T-helper 1 cell (primary cell): ENCODE measurements at places on chromosomes 12 and 14.

- no peak for DNase-seq
Observed at GRCh38 chr12:26047401-26048226, 77.2 kb downstream of the BHLHE41 start.

GRCh38 chr12:92019491-92020277 is 126.0 kb downstream of the BTG1 start:
- DNase-seq, result no peak

GRCh38 chr12:50887191-50887590 is 44.5 kb downstream of the TMPRSS12 start:
- no peak for DNase-seq

- no peak for DNase-seq
Observed at GRCh38 chr14:70782361-70782760, 27.0 kb downstream of the MAP3K9 start.

GRCh38 chr12:75704664-75705063 is 193.3 kb upstream of the KRR1 start:
- no peak for DNase-seq

GRCh38 chr14:64891839-64892375 is 12.2 kb upstream of the SPTB start:
- peak; percentile 48 for DNase-seq

- DNase-seq, result no peak
Observed at GRCh38 chr14:72801836-72802587, 91.9 kb downstream of the DPF3 start.

DNA sequence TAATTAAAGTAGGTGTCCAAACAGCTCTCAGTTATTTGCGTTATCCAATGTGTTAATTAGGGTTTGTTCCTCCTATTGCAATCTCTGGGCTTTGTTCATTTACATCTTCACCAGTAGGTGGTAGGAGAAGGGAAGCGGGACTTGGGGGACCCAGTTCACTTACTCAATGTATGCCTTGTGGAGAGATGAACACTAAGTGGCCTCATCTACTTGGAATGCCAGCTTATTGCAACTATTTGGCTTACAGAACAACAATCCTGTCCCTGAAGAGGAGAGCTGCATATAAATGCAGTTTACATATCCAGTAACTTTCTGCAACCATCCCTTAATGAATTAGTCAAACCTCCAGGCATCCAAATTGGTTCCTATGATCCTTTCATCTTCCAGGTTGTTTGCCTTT is 417.1 kb upstream of the CCDC196 start:
- no peak for DNase-seq

- no peak for DNase-seq
Observed at GRCh38 chr12:21541773-21542172, 15.7 kb downstream of the SPX start.

DNA sequence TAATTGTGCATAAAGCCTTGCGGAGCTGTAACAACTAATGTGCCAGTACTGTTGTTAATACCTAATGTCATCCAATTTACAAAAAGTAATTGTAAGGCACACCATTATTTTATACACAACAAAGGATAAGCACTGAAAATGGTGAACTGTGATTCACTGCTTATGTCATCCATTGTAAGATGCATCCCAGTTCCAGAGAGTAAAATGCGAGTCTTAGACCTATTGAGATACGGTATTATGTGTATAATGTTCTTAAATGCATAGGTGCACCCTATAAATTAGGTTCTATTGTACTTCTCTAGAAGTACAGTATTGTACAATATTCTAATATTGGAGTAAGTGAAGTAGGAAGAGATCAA is 406 bp downstream of the PARP2 start:
- no peak for DNase-seq

- DNase-seq, result no peak
Observed at GRCh38 chr12:68967046-68967445, 34.1 kb upstream of the CPM start.

GRCh38 chr14:39875028-39875427 is 442.8 kb upstream of the FBXO33 start:
- DNase-seq, result no peak

- DNase-seq, result no peak
Observed at GRCh38 chr12:6424866-6425265, 19.9 kb upstream of the CD27 start.

- DNase-seq, result no peak
Observed at GRCh38 chr12:5723071-5723470, 222.0 kb downstream of the ANO2 start.

DNA sequence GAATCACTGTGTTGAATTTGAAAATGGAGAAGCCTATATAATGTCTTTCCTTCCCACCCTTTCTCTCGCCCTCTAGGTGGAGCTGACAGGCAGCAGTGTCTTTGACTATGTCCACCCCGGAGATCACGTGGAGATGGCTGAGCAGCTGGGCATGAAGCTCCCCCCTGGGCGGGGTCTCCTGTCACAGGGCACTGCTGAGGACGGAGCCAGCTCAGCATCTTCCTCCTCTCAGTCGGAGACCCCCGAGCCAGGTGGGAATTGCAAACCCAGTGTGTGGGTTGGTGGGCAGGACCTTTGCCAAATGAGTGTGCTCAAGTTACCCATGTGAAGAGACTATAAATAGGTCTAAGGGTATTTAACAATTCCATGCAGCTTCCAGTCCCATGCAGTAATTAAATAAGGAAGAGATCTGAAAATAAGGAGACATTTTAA is 274.7 kb downstream of the EGLN3 start:
- no peak for DNase-seq

GRCh38 chr12:42240131-42240750 is 2.2 kb upstream of the YAF2 start:
- DNase-seq, result no peak

DNA sequence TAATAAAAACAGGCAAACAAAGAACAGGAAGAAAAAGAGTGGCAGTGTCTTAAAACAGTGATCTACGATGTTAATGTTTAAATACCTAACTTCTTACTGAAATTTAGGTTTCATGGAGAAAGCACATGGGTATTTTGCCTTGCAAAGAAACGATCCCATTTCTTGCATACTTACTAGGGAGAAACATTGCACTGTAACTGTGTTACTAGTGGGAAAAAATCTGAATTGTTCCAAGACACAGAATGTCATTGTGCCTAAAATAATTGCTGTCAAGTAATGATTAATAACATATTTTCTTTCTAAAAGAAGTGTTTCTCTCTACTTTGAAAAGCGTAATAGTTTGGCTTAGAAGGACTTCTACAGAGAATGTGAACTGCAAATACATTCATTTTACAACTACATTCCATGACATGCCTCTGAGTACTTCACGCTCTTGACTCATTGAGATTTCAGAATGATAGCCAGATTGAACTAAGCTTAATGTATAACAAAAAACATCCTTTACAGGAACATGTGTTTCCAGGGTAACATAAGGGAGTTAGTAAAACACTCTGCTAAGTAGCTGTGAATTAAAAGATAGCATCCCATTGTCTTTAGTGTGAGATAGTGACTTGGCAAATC is 256.2 kb upstream of the CPNE8 start:
- DNase-seq, result no peak

- no peak for DNase-seq
Observed at GRCh38 chr14:74952697-74953484, 2.5 kb downstream of the PGF start.

DNA sequence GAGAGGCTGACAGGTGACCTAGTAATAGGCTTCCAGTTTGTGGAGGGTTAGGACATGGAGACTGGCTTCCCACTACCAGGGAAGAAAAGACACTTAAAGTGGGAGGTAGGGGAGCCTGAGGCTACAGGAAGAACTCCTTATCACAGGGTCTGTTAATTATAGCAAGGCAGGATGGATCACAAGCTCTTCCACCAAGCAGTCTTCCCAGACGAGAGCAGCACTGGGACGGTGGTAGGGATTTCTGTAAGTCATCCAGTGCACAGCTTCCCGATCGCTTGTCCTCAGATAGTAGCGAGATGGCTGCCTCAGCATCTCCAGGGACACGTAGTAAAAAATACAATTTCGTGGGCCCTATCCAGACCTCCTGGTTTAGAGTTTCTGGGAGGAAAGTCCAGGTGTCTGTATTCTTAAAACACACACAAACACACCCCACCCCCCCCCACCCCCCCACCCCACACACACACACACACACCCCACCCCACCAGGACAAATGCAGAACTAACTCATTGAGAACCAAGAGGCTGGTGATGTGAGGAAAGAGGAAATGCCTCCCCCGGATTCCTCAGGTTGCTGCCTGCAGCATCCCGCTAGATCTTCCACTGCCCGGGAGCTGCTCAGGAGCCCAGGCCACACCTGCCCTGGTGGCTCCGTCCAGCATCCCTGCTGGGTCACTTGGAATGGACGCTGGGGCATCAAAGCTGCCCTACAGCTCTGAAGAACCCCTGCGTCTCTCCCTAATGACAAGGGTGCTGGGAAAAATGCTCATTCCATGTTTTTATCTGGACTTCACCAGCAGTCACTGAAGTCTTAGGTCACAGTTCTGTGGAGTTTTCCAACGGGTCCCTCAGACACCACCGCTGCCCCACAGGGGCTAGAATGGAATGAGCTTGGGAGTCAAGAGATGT is 307.2 kb downstream of the CACNA1C start:
- DNase-seq, result no peak

DNA sequence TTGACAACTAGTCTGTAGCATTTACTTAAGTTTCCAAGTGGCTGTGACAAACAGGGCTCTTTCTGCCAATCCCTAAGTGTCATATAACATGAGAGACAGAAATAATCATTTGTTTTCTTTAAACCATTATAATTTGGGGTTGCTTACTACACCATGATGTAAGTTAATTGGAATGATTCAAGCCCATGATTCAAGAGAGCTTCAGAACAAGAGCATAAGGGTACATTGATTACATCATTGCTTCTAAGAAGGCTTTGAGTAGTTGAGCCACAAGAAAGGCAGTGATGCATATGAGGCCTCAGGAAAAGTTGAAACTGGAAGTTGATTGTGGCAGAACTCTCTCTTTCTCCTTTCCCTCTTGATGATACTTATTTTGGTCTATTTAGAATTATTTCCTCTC is 444.0 kb downstream of the CCER1 start:
- DNase-seq, result no peak

- no peak for DNase-seq
Observed at GRCh38 chr14:90778571-90779255, 37.5 kb downstream of the TTC7B start.

DNA sequence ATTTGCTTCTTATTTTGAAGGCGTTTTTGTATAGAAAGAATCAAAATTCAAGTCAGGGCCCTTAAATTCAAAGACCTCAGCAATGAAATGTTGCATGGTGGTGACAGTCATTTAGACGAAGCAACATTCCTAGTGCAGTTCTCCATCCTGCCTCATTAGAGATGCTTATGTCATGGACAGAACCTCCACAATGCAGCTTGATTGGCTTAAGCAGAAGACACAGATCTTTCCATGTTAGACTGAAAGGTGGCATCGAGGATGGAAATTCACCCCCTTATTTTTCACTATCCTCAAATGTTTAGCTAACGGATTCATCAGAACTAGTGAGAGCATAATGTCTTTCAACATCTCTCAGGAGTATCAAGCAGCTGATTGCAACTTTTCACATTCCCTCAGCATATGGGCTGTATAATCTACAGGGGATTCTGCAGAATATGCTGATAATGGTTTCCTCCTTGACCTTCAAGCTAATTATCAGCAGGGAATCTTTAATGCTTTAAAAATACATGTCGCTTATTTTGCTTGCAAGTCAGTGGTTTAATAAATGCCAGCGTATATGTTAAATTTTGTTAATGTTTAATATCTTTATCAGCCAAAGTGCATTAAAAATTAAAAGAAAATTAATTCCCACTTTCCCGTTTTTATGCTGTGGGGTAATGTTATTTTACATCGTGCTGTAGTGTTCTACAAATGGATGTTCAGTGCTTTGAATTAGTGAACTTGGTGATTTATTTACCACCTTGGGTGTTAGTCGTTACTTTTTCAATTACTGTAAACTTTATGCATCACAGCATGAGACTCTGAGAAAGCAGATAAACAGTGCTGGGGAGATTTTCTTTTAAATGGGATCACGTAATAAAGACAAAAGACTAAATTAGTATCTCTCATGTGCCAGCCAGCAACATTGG is 12.8 kb upstream of the NRDE2 start:
- no peak for DNase-seq
